ENCODE measurements at places on chromosomes 3 and 15.

- DNase-seq, result no peak
Measured at GRCh38 chr3:122572940-122573412, 4.5 kb upstream of the PARP15 start.

DNA sequence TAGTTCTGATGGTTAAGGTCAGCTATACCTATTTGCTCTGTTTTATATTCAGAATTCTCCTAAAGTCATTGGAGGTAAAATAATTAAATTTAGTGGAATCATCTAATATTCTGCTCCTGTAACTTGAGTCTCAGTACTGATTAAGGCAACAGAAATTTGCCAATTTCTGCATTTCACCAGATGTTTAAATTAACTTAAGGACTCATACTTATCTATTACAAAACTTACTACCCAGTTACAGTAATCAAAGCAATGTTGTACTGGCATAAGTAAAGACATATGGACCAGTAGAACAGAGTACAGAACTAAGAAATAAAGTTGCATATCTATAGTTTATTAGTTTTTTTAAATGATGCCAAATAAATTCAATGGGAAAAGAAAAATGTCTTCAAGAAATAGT is 1043.8 kb downstream of the OTOL1 start:
- no peak for DNase-seq

DNA sequence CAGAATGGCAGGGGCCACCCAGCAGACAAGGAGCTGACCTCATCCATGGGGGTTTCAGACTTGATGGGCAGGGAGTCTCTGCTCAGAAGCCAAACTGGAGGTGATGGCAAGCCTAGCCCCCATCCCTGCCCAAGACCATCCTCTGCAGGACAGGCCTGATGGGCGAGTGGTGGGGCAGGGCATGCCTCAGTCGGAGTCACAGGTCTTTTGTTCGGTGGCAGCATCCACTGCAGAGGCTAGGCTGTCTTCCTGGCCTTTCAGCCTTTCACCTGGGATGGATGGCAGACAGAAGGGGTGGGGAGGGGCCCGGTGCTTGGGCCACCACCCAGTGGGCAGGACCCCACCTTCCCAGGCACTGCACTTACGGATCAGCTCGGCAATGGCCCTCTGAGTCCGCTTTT is 44.4 kb downstream of the PTH1R start:
- DNase-seq, result no peak

DNA sequence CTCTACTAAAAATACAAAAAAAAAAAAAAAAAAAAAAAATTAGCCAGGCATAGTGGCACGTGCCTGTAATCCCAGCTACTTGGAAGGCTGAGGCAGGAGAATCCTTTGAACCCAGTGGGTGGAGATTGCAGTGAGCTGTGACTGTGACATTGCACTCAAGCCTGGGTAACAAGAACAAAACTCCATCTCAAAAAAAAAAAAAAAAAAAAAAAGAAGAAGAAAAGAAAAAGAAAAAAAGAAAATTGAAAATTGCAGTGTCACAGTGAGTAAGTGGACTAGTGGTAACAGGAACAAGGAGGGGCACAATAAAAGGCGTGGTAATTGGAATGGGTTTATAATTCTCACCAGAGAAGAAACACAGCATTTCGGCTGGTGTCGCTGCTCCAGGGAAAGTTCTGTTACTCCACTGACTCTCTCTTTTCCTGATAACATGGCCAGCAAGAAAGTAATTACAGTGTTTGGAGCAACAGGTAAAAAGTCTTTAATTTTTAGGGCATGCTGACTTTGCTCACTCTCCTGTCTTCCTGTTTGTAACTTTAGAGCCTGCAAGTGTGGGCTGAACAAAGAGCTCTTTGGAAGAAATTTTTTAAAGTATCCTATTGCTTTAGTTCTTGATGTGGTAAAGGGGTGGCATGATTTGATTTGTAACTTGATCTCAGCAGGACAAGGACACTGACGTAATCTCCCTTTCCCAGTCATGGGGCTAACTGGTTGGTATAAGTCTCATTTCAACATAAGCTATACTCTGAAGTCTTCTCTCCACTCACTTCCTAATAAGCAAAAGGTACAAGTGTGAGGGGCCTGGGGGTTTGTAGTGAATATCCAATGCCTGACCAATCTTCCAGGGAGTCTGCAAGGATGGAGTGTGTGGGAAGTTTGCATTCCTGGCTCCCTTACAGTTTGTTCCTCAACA is 22.1 kb upstream of the TRA2B start:
- no peak for DNase-seq
